ENCODE measurements at places on chromosomes 13 and 19.
A peak's percentile ranks its signal among the peaks of the same experiment; 100 is the strongest.

DNA sequence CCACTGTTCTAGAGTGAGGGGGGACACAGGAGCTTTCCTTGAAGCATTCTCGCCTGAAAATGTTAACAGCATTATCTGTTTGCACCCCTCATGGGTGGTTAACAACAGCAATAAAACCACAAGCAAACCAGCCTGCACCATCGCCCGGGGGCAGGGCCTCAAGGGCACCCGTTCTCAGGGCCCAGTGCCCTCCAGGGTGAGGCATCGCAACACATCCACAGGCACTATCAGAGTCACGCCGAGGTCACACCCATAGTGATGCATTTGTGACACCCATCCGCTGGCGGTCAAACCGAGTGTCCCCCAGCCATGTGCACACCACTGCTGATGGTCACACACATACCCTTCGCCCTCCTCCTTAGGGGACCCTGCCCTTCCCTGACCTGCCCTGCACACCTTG is 4.6 kb downstream of the FUT5 start:
- no peaks in the 10 kb centered on the region for H3K4me1 ChIP-seq
- no peak overlapping the region for H3K27ac ChIP-seq
- no peaks in the 10 kb centered on the region for H3K36me3 ChIP-seq
- no peak for DNase-seq

- no peak overlapping the region for H3K4me3 ChIP-seq
- no peak for DNase-seq
Observed at GRCh38 chr13:44840131-44840530, 149.1 kb downstream of the NUFIP1 start.

DNA sequence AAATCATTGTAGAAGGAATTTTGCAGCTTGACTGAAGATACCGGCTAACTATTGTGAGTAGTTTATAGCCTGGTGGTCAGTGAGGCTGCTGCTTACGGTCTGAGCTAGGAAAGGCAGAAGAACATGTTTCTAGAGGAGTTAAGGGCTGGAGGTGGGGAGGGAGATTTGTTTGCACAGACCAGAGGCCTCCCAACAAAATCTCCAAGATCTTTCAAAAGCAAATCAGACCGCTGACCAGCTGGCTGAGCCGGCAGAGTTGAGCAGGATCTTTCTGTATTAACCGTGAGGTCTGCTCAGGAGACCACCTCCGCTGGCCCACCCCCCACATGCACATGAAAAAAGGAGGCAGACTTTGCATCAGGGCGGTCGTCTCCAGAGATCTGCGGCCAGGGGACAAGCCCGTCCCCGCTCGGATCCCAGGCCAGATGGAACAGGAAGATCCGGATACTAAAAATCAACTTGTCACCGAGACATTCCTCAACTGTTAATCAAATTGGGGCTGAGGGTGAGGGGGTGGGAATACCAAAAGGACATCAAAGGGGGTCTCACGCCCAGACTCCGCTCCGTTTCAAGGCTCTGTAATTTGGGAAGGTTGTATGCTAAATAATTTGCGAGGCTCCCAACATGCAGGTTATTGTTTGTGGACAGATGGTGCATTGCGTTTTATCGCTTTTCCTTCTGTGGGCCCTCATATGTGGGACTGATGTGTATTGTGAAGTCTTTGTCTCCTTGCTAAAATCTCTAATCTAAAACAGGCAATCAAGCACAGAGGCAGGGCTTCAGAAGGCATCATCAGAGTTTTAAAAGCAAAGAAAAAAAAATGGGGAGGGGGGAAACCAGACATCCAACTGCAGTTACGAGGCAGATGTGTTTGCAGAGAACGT is 319.0 kb downstream of the ZNF536 start:
- no peak overlapping the region for H3K27ac ChIP-seq
- H3K36me3 ChIP-seq, result no peaks in the 10 kb centered on the region
- no peak overlapping the region for H3K4me3 ChIP-seq
- no peaks in the 10 kb centered on the region for H3K4me1 ChIP-seq
- H3K27me3 ChIP-seq, result peaks cover 22% of the 10 kb centered on the region
- DNase-seq, result no peak

DNA sequence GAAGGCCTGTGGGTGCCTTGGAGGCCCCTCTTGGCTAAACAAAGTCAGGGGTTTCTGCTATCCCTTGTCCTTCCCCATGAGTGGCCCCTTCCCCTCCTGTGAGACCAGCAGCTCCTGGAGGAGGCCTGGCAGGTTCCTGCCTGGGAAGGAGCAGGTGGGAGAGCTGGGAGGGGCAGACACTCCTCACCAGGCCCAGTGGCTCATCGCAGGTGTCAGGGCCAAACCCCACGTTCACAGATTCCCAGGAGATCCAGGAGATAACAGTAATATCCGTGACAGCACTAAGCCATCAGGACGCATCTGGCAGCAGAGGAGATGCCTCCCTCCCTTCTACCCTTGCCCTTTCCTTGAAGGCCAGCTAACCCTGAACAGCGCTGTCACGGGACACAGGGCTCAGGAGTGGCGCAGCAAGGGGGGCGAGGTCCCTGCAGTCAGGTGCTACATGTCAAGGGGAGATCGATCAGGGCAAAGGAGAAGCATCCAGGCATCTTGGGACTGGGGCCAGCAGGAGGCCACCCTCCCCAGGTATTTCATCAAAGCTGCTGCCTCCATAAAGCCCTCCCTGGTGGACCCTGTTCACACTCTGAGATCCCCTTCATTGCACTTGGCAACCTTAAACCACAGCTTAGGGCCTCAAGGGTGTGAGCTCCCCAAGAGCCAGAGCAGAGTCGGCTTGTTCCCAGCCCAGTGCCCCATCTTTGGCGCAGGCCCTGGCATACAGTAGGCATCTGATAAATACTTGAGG is 4.8 kb downstream of the CEBPA start:
- DNase-seq, result no peak
- H3K36me3 ChIP-seq, result no peaks in the 10 kb centered on the region
- no peak overlapping the region for H3K4me3 ChIP-seq
- H3K4me1 ChIP-seq, result peaks cover 3% of the 10 kb centered on the region
- peaks cover 64% of the 10 kb centered on the region for H3K27me3 ChIP-seq

DNA sequence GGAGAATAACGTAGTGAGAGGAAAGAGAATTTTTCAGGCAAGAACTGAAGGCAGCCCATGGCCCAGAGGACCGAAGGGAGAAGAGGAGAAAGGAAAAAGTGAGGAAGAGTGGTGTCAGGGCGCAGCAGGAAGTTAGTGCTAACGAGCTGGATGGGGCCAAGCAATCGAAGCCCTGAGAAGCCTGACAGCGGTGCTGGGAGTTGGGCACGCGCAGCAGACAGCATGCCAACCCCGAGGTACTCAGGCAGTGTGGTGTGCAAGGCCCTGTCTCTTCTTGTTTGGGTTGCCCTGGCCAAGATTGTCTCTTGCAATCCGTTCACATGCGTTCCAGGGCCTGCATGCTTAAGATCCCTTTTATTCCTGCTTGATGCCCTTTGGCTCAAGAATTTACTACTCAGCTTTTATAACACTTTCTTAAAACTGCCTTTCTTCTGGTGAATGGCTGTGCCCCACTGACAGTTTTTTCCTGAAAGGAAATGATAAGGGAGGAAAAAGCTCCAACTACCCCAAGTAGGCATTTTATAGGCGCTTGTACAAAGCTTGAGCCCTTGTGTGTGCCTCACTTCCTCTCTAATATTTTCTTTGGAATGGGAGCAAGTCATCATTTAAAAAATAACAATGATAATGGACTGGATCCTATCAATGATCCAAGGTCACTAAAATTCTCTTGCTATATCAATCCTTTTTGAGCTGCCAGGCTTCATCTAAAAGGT is 115.4 kb downstream of the FLT1 start:
- no peak for DNase-seq
- H3K4me3 ChIP-seq, result no peak overlapping the region
- H3K4me1 ChIP-seq, result no peaks in the 10 kb centered on the region

DNA sequence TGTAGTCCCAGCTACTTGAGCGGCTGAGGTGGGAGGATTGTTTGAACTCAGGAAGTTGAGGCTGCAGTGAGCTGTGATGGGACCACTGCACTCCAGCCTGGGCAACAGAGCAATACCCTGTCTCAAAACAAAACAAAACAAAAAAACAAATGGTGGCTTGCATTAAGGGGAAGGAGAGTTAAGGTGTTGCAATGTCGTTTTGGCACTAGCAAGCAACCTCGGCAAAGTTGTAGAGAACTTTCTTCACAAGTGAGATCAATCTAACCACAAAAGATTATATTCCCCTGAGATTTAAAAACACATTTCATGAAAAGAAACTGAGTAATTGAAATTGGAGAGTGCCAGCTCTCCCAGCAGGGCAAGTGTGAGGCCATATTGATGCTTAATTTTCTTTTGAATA is 153.7 kb downstream of the KLF5 start:
- H3K27ac ChIP-seq, result no peak overlapping the region
- no peak overlapping the region for H3K4me3 ChIP-seq
- no peaks in the 10 kb centered on the region for H3K36me3 ChIP-seq
- H3K4me1 ChIP-seq, result peaks cover 2% of the 10 kb centered on the region
- no peak for DNase-seq

DNA sequence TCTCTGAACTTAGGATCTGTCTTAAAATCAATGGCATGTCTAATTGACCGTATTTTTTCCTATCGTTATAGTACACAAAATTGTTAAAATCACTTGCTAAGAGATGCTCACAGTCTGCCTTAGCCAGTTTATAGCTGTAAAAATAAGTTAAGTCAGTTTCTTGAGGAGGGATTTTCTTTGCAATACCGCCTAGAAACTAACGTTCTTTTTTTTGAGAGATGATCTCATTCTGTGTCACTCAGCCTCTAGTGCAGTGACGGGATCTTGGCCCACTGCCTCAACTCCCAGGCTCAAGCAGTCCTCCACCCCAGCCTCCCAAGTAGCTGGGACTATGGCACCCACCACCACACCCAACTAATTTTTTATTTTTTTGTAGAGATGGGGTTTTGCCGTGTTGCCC is 4.4 kb downstream of the CKAP2 start:
- H3K36me3 ChIP-seq, result no peaks in the 10 kb centered on the region
- peak; percentile 86 for DNase-seq
- H3K27me3 ChIP-seq, result no peaks in the 10 kb centered on the region
- no peak overlapping the region for H3K4me3 ChIP-seq
- no peak overlapping the region for H3K27ac ChIP-seq
- no peaks in the 10 kb centered on the region for H3K4me1 ChIP-seq

GRCh38 chr13:41017817-41018601 is 1.1 kb downstream of the ELF1 start:
- no peaks in the 10 kb centered on the region for H3K4me1 ChIP-seq
- no peak overlapping the region for H3K4me3 ChIP-seq
- H3K27ac ChIP-seq, result no peak overlapping the region
- no peaks in the 10 kb centered on the region for H3K36me3 ChIP-seq

- no peaks in the 10 kb centered on the region for H3K27me3 ChIP-seq
- no peak for DNase-seq
- no peak overlapping the region for H3K27ac ChIP-seq
- no peak overlapping the region for H3K4me3 ChIP-seq
Observed at GRCh38 chr13:91540158-91540736, 141.8 kb downstream of the GPC5 start.

DNA sequence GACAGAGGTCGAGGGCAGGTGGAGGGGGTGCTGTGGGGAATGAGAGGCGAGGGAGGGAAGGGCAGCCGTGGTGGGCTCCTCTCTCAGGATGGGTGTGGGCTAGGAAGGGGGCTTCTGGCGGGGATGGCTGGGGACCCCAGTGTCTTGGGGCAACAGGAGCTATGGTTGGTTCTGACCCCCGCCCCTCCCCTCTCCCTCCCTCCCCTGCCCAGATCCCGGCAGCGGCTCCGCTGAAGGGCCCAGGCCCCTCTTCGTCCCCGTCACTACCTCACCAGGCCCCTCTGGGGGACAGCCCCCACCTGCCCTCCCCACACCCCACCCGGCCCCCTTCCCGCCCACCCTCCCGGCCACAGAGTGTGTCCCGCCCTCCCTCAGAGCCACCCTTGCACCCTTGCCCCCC is 19.3 kb upstream of the EHD2 start:
- H3K27me3 ChIP-seq, result no peaks in the 10 kb centered on the region
- peaks cover 30% of the 10 kb centered on the region for H3K36me3 ChIP-seq
- no peak overlapping the region for H3K27ac ChIP-seq
- no peaks in the 10 kb centered on the region for H3K4me1 ChIP-seq
- DNase-seq, result no peak

GRCh38 chr13:20901668-20902437 is 693 bp downstream of the XPO4 start:
- no peaks in the 10 kb centered on the region for H3K4me1 ChIP-seq
- H3K27ac ChIP-seq, result peak overlapping the region; percentile 86
- no peaks in the 10 kb centered on the region for H3K36me3 ChIP-seq
- peak; percentile 13 for DNase-seq

DNA sequence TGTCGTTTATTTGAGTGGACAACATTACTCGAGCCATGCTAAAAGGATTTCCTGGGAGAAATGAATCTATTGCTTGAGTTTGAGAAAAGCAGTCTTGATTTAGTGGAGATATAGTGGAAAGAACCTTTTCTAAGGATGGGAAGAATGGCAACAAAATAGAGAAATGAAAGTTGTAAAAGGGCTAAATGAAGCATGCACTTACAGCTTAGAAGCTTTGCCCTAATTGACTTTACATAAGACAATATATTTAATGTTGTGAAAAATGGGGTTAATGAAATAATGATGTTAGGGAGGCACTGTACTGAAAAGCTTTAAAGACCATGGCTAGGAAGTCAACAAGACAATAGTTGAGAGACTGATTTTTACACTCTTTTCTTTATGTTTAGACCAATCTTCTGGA is 35.4 kb downstream of the SLC10A2 start:
- no peak for DNase-seq
- H3K4me1 ChIP-seq, result no peaks in the 10 kb centered on the region
- no peaks in the 10 kb centered on the region for H3K36me3 ChIP-seq
- H3K27ac ChIP-seq, result no peak overlapping the region
- no peaks in the 10 kb centered on the region for H3K27me3 ChIP-seq

DNA sequence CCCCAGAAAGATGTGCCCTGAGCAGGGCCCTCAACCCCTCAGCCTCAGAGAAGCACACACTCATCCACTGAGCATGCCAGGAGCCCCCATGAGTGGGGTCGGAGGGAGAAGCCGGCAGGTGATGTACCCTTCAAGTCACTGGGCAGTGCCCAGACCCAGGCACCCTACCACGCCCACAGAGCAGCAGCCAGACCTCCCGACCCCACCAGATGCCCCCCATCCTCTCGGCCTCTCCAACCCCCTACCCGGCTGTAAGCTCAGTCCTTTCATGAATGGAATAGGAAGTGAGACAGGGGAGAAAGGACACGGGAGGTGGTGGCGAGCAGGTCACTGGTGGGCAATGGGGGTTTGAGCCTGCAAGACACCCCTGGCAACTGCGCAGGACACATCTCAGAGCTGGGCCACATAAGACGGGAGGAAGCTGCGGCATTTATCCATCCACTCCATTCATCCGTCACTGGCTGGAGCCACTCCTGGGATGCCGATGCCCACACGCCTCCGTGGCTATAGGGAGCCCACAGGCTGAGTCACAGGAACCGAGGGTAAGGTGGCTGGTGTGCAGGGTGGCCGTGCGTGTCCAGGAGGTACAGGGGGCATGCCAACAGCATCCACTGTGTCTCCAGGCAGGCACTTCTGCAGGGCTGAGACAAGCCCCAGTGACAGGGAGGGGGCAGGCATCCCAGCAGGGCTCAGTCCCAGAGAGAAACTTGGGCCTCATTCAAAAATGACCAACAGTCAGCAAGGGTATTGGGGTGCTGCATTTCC is 23.8 kb upstream of the VSTM2B start:
- H3K4me3 ChIP-seq, result no peak overlapping the region
- H3K36me3 ChIP-seq, result no peaks in the 10 kb centered on the region
- DNase-seq, result no peak
- no peaks in the 10 kb centered on the region for H3K4me1 ChIP-seq

Data from IMR-90 (cell line).